ENCODE measurements at places on chromosomes 16 and 17.

GRCh38 chr16:20873331-20873730 lies 26.8 kb downstream of the DCUN1D3 start:
- DNase-seq = no peak

- DNase-seq = no peak
Measured at GRCh38 chr16:54454616-54455015, 168.0 kb upstream of the IRX3 start.

DNA sequence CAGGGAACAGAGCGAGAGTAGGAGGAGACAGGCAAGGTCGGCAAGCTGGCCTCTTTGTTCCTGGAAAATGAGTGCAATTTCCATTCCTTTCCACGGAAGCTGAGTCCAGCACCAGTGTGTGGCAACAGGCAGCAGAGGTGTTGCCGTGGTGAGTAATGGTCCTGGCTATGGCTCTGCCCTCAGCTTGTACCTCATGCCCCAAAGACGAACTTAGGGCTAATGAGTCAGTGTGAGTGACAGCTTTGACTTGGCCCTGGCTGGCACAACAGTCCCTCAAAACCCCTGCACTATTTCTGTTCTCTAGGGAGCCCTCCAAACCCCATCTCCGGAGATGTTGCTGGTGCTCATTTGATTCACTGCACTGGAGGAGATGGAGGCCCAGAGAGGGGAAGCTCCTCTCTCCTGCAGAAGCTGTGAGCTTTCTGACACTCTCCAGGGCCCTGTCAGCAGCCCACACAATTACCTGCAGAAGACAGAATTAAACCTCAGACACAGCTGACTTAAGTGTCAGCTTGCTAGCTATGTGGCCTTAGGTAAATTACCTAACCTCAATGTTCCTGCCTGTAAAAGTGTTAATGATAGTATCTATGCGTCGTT lies 129.9 kb downstream of the TMEM132E start:
- no peak for DNase-seq

GRCh38 chr17:1847191-1847590 lies 17.4 kb downstream of the RPA1 start:
- DNase-seq = peak; percentile 89

DNA sequence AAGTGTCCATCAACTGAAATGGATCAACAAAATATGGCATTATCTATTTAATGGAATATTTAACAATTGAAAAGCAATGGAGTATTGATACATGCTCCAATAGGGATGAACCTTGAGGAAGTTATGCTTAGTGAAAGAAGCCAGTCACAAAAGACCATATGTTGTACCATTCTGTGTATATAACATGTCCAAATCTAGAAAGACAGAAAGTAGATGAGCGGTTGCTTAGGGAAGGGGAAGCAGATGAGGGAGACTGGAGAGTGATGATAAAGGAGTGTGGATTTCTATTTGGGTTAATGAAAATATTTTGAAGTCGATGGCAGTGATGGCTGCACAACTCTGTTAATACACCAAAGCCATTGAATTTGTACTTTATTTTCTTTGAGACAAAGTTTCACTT lies 8.5 kb upstream of the ERN1 start:
- DNase-seq = no peak

DNA sequence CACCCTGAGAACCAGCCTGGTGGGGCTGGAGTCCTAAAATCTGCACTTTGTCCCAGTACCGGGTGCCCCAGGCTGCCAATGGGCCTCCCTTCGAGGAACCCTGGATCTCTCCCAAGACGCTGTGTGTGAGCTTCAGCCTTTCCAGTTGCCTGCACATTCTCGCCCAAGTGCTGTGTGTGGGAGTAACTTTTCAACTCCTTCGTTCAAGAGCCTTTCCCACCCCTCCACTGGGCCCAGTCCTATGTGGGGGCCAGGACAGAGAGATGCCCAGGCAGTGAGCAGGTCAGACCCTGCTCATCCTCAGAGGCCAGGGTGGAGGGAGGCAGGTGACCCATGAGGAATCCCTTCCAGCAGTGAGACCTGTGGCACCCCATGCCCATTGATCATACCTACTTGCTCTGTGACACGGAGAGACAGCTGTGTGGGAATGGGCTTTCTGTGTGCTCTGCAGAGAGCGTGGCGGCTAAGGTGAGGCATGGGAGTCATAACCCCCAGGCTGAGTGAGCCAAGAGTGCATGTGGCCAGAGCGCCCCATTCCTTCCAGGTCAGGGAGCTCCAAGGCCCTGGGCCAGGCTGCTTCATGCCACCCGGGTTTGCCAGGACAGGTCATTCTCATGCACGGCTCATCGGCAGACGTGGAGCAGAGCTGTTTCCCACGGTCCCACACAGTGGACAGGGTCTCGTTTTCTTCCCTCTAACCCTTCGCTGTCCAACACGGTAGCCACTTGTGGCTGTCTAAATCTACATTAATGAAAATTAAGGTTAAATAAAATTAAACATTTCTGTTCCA lies 154.4 kb downstream of the CLEC16A start:
- no peak for DNase-seq

GRCh38 chr16:3574195-3574594 lies 3.0 kb downstream of the NLRC3 start:
- no peak for DNase-seq

DNA sequence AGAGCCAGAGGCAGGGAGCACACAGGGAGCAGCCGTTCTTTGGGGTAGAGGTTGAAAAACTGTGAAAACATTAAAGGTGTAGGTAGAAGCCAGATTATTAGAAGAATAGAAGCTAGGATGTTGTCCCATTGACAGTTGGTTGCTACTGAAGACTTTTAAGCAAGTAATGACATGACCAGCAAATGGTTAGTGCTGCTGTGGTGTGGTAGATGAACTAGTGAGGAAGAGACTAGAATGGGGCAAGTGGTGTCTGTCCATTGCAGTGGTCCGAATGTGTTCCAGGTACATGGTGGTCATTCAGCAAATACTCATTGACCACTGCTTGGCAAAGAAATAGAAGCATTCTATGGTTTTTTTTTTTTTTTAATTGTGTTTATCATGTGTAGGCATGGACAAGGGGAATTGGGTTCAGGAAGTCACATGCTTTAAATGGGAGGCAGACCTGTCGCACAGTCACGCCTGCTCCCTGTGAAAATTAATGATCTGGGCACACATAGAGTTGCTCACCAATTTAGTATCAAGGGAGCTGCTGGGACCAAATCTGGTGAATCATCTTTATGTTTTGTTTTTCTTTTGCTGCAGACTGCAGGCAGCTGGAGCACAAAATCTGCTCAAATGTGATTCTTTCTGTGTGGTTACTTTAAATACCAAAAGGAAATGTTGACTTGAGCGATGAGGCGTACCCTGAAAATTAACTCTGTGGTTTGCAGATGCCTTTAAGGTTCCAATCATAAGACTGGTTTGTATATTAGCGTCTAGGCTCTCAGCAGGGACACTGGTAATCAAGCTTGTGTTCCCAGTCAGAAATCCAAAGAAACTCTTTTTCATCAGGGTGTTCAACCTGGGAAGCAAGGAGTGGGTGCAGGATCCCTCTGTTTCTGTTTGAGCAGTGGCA lies 30.7 kb downstream of the YPEL2 start:
- DNase-seq = peak; percentile 18

- peak; percentile 39 for DNase-seq
Measured at GRCh38 chr17:55710829-55711496, 11.7 kb downstream of the TMEM100 start.

DNA sequence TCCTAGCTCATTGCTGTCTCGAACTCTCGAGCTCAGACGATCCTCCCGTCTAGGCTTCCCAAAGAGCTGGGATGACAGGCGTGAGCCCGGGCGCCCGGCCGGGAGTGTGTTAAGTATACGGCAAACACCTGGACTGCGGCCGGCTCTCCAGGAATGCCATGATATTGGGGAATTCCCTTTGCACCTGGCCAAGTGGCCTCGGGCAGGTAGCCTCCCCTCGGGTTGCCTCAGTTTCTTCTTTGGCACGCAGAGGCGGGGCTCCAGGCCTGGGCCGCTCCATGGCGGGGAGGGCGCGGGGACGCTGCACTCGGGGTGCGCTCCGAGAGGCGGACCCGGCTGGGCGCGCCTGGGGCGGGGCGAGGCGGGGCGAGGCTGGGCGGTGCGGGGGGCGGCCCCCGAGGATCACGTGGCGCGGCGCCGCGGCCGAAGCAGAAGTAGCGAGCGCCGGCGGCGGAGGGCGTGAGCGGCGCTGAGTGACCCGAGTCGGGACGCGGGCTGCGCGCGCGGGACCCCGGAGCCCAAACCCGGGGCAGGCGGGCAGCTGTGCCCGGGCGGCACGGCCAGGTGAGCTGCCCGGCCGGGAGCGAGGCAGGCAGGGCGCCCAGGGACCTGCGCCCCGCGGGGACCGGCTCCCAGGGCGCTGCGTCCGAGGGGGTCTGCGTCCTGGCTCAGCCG lies at the start of gene PLCG2:
Gene PLCG2 (plus strand): TSS at position 431 of the 675 bp plus-strand sequence. CDS start 6,699 bp downstream, outside the sequence.
- no peak for DNase-seq

DNA sequence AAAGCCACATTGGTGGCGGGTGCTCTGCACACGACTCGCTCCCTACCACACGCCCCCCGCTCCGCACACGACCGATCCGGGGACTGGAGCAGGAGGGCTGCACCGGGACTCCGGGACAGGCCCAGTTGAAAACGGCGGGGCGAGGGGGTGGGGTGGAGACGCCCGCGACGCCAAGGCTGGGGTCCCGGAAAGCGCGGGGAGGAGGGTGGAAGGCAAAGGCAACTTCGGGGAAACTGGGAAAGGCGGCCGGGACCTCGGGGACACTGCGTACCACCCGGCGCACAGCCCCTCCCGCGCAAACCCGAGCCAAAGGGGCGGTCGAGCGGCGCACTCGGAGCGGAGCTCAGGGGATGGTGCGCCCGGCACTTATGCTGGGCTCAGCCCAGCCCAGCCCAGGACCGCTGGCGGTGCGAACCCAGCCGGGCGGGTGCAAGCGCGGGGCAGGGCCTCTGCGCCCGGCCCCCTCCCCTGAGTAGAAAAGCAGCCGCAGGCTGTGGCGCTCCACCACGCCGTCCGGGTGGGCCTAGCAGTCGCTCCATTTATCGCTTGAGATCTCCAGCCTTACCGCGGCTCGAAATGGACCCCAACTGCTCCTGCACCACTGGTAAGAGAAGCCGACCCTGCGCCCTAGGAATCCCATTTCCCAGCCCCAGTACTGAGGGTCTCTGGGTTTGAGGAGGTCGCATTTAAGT lies at the start of gene MT1M:
Gene MT1M (plus strand): TSS at position 504 of the 692 bp plus-strand sequence. CDS start 73 bp downstream, at position 577.
- no peak for DNase-seq

All from DMS79 (cell line).